ENCODE measurements at places on chromosomes 11 and 22. TPM values are rescaled to one million over a fixed set of nuclear protein-coding genes. Genes with fewer than 3 reads are reported as not detected.

DNA sequence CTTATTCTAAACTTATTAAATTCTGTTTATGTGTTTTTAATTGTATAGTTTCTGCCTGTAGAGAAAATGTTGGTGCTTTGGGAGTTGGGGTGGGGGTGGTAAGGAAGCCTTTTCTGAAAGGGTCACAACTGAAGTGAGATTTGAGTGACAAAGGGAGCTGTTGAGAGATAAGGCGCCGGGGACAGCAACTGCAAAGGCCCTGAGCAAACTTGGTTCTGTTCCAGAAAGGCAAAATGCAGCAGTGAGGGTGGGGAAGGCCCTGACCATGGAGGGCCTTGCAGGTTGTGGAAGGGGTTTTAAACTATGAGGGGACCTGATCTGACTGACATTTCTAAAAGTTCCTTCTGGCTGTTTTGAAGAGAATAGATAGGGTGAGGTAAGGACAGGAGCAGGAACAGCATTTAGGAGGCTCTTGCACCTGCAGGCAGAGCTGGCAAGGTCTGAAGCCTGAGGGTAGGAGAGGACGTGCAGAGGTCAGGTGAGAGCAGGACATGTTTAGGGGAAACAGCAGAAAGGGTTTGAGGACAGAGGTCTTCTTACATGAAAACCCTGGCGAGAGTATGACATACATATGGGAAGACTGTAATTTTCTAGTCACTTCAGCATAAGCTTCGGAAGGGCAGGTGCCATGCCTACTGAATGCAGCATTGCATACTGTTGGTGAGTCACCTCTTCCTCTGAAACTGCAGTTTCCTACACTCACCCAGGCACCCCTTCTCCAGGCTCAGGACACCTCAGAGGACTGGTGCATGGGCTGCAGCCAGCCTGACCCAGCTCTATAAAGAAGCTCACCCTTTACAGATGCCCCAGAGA, 190.7 kb downstream of the SNX19 start:
- H3K27ac ChIP-seq = no peak overlapping the region
- H3K4me3 ChIP-seq = no peak overlapping the region

Gene PARVB
- polyA plus RNA-seq = 2.7 TPM

- peaks cover 4% of the 10 kb centered on the region for H3K27me3 ChIP-seq
- no peaks in the 10 kb centered on the region for H3K4me1 ChIP-seq
- DNase-seq = no peak
- H3K27ac ChIP-seq = no peak overlapping the region
- no peaks in the 10 kb centered on the region for H3K36me3 ChIP-seq
- no peak overlapping the region for H3K4me3 ChIP-seq
These were observed 85.0 kb downstream of the CHST1 start for GRCh38 chr11:45580399-45580798.

DNA sequence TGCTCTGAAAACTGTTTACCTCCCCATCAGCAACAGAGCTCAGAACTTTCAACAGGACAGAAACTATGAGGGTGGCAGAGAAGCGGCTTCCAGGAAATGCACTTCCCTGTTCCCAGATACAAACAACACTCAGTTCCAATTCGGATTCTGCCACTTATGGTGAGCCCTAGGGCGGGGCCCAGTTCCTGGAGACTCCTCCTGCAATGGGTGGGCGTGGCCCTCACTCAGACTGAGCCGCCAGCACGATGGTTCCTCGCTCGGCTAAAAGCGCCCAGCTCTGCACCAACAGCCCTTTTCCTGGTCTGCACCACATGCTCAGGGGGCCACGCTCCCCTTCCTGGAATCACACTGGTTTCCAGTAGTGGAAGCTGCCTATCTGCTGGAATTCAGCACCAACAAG, 314.1 kb downstream of the CTTN start:
- no peak overlapping the region for H3K4me3 ChIP-seq
- no peak for DNase-seq

DNA sequence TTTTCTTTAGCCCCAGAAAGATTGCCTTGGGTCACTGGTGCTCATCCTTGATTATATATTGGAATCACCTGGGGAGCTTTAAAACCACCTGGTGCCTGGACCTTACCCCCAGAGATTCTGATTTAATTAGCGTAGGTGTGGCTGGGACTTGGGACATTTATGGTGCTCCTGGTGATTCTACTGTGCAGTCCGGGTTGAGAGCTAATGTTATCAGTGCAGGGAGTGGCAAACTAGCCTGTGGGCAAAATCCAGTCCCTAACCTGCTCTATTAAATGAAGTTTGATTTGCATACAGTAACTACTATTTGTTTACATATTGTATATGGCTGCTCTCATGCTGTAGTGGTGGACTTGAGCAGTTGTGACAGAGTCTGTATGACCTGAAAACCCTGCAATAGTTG, 134.0 kb upstream of the SORL1-AS1 start:
- no peak overlapping the region for H3K4me3 ChIP-seq
- peaks cover 20% of the 10 kb centered on the region for H3K27me3 ChIP-seq
- no peak overlapping the region for H3K27ac ChIP-seq
- peaks cover 21% of the 10 kb centered on the region for H3K36me3 ChIP-seq
- peaks cover 34% of the 10 kb centered on the region for H3K4me1 ChIP-seq

GRCh38 chr11:9594267-9595046, 21.0 kb downstream of the WEE1 start:
- H3K4me3 ChIP-seq = no peak overlapping the region
- H3K27ac ChIP-seq = no peak overlapping the region
- peaks cover under 1% of the 10 kb centered on the region for H3K36me3 ChIP-seq
- no peaks in the 10 kb centered on the region for H3K4me1 ChIP-seq
- DNase-seq = no peak

- peaks cover 5% of the 10 kb centered on the region for H3K36me3 ChIP-seq
- no peak for DNase-seq
- no peak overlapping the region for H3K4me3 ChIP-seq
- peaks cover 23% of the 10 kb centered on the region for H3K27me3 ChIP-seq
- H3K27ac ChIP-seq = no peak overlapping the region
These were observed 3.7 kb upstream of the PGGHG start for GRCh38 chr11:285021-285893.

DNA sequence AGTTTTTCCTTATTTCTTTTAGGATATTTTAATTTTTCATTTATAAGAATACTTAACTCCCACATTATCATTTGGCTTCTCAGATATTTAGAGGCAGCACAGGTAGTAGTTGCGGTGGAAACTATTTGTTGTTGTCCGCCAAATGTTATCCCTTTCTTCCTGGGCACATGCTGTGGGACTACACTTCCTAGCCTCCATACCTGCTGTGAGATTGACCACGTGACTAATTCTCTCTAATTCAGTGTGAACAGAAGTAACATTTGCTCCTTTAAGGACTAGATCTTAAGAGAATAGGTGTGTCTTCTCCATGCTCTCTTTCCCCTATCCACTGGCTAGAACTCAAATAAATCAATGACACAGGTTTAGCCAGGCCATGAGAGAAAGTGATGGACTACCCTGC, 136.5 kb downstream of the ATG16L2 start:
- H3K27me3 ChIP-seq = no peaks in the 10 kb centered on the region
- no peak overlapping the region for H3K27ac ChIP-seq
- no peaks in the 10 kb centered on the region for H3K4me1 ChIP-seq
- peaks cover 3% of the 10 kb centered on the region for H3K36me3 ChIP-seq
- no peak for DNase-seq

GRCh38 chr22:23218867-23219251, 38.5 kb downstream of the BCR start:
- H3K27me3 ChIP-seq = peaks cover 10% of the 10 kb centered on the region
- no peak for DNase-seq
- H3K27ac ChIP-seq = peak overlapping the region; percentile 97
- no peaks in the 10 kb centered on the region for H3K36me3 ChIP-seq
- H3K4me3 ChIP-seq = peak overlapping the region; percentile 80

Measured in immature natural killer cell (primary cell).